ENCODE measurements at places on chromosomes 5 and 9.

DNA sequence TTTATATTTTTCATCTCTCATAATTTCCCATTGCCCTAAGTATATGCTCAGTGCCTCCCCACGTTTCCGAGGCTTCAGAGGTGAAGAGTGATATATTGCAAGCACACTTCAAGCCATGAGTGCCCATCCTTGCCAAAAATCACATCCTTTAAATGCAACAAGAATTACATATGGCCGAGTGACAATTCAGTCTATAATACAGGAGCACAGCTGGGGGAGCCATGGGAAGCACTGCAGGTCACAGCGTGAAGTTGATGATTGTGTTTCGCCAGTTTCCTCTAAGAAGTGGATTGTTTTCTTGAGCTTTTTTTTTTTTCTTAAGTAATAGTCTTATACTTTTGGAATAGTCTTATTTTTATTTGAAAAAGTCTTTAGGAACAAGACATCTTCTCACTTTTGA is 61.1 kb downstream of the MTRR start:
- no peak for DNase-seq

GRCh38 chr5:73030531-73030930 is 74.7 kb downstream of the FCHO2 start:
- no peak for DNase-seq

DNA sequence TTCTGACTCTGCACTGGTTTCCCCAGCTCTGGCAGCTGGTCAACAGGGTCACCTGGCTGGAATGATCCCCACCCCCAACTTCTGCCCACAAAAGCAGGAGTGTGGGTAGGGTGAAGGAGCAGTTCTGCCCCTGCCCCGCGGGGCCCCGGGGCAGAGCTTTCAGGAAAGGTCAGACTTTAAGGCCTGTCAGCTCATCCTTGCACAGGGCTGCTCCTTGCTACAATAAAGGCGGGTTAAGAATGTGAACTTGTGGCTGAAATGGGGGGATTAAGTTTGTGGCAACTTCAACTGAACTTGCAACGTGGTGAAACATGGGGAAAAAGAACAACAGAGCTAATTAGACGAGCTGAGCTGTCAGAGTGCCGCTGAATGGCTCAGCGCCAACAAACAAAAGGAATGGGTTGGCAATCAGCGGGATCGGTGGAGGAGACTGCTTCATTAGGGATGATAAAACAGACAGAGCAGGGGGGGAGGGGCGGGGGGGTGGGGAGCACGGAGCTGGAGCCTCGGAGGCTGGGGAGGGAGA is 50.8 kb downstream of the CRB2 start:
- DNase-seq = no peak

DNA sequence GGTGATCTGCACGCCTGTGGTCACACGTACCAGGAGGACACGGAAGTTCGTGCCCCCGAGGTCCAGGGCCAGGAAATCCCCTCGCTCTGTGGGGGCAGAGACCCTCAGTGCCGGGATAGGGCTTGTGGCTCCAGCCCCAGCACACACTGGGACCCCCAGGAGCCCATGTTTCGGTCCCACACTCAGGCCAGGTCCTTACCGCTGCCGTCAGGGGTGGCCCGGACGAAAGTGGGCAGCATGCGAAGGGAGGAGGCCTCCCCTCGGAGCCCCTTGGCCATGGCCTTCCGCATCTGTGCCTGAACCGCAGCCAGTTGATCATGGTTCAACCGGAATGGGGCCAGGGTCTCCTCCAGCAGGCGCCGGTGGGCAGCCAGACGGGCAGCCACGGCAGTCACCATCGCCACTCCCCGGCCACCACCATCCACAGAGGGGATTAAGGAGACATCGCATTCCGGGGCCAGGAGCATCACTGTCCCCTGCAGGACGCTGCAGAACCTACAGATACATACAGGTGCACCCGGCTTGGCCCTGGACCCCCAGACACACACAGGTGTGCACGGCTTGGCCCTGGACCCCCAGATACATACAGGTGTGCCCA is 11.8 kb downstream of the HK3 start:
- no peak for DNase-seq

- DNase-seq = no peak
These were observed 521.3 kb upstream of the TRPC7 start for GRCh38 chr5:136886608-136887007.

DNA sequence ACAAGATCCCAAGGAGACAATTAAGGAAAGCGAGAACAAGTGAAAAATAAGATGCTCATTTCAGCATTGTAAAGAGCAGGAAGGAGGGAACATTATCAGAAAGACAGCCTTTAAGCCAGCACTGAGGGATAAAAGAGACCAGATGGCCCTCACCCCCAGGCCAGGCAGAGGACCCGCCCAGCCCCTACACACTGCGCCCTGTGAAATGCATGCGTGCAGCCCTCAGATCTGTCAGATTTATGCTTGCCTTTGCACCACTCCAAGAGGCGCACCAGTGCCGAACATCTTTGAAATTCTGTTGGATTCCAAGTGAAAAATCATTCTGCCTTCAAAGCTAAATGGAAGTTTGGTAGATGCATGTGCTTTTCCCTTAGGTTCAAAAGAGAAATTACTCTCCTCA is 378.0 kb downstream of the MLLT3 start:
- DNase-seq = peak; percentile 42

GRCh38 chr5:62283861-62284260 is 22.1 kb upstream of the KIF2A start:
- DNase-seq = no peak

DNA sequence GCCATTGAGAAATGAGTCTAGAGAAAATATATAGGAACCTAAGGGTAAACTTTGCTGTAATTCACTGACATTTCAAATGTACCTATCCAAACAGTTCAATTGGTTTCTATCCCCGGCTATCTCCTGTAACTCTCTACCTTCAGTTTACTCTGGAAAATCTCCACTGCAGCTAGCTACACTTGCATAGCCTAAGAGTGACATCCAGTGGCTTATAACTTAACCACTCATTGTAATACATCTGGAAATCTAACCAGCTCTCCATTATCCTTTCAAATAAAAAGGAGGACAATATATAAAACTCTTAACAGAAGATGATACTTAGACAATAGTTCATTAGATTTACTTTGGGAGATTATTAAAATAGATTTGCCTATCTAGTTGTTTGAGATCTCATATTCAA is 35.3 kb upstream of the SPDL1 start:
- no peak for DNase-seq

- no peak for DNase-seq
These were observed 250.3 kb downstream of the TMEM232 start for GRCh38 chr5:110476164-110476563.

DNA sequence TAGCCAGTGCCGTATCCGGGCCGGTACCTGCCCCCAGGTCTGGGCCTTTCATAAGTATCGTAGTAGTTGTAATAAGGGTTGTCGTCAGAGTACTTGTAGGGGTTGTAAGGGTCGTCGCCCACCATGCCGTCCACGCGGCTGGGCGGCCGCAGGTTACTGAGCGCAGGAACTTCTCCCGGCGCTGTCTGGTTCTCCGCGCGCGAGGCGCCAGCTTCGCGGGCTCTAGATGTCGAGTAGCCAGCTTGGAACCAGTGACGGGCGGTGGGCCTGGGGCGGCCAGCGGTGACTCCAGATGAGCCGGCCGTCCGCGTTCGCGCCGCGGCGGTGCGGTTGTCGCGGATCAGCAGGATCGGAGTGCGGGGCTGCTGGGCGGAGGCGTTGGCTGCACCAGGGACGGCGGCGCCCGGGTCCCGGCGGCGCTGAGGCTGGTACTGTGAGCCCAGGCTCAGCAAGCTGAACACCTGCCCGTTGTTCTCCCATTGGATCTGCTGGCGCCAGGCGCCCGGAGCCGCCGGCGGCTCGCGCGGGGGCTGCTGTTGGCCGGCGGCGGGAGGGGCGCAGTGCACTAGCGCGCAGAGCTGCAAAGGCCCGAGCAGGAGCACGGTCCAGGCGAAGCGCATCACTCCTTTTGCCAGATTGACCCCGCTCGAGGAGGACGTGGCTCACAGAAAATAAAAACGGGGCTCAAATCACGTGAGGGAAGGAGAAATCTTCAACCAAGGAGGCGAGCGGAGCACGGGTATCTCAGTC is 518 bp downstream of the LOX start:
- peak; percentile 67 for DNase-seq

GRCh38 chr9:133786371-133786753 is 48.2 kb upstream of the SARDH start:
- DNase-seq = no peak

GRCh38 chr5:27995867-27996266 is 957.5 kb upstream of the CDH9 start:
- no peak for DNase-seq

DNA sequence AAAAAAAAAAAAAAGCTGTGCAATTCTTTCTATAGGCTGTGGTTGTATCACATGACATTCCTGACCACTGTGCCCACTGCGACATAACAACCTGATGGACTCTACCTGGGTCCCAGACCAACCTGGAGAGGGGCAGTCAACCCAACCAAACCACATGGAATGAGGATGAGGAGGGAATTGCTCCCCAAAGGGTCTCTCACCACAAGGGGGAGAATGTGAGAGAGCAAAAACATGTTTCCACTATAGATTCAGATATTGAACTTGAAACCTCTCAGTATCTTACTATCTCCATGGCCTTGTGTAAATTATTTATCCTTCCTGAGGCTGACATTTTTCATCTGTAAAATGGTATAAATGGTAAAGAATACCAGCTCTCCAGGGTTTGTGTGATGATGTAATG is 66.9 kb upstream of the SV2C start:
- DNase-seq = no peak

- DNase-seq = no peak
These were observed 21.6 kb downstream of the SH3TC2 start for GRCh38 chr5:149041242-149041641.

GRCh38 chr5:111447099-111447498 is 65.2 kb downstream of the STARD4 start:
- DNase-seq = no peak

DNA sequence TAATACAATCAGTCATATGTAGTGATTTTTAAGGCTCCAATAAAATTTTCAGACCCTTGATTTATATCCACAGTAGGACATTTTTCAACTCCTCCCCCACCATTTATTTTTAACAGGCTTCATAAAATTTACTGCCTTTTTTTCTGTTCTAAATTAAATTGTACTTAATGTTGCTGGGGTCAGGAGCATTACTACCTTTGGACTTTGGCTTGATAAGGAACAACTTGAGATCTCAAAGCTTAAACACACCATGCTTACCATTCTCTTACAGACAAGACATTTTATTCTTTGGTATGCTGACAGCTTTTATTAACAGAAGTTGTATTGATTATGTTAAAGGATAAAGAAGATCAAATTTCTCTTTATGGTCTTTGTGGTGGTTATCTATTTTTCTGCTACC is 30.5 kb downstream of the TRPM3 start:
- no peak for DNase-seq

DNA sequence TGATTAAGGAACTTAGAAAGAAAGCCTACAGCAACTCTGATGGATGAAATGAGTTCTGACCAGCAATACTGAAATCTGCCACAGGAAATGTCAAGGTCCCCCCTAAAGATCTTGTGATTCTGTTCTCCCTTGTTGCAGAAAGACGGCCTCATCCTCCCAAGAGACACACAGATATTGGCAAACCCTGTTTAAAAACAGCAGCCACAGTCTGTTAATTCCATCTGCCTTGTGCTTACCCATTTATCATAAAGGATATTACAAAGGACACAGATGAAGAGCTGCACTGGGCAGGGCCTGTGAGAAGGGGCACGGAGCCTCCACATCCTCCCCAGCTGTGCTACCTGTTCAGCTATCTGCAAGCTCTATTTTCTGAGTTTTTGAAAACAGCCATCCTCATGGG is 15.2 kb downstream of the RAPGEF1 start:
- no peak for DNase-seq

- peak; percentile 45 for DNase-seq
These were observed 2.2 kb downstream of the DNAJB5 start for GRCh38 chr9:34991607-34992375.

DNA sequence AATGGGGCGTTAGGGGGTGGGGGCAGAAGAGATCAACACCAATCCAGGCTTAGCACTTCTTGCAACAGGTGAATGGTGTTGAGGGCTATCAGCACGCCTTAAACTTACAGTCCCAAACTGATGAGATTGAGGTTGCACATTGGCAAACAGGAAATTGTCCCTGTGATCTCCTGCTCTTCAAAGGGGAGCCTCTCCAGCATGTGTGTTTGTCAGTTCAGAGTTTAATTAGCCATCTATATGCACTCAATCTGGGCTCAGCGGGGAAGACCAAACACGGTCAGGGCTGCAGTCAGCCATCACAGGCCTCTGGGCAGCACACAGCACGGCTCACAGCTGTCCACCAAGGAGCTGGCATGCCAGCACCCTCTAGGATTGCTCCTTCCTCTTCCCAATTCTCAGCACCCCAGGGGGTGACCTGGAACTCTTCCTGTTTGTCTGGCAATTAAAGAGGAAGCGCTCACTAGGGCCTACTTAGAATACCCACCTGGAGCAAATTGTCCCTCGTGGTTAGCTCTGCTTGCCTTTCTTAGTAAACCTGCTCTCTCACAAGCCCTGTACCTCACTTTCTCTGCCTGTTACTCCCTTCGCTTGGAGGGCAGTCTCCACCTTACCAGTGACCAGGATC is 217.4 kb downstream of the SLIT3 start:
- no peak for DNase-seq

DNA sequence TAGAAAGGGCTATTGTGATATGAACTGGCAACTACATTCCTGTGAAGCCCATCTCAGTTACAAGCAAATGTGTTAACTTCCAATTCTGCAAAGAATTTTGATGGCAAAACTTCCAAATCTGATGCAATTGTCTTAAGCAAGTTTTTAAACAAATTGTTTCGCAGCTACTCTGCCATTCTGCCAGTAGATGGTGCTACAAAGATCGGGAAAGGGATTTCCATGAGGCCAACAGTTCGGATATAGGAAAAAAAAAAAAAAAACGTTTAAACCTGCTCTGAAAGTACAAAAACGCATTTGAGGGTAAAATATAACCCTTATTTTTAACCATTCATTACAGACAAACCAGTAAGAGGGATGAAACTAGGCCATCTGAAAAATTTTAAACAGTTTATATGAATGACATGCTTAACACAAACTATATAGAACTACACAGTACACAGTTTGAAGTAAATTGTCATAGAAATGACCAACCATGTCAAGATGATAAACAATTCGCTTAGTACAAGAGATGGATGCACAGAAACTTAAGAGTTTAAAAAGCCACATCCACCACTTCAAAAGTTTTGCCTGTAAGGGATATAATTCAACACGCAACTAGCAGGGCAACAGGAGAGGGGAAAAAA is 2.2 kb downstream of the HNRNPA0 start:
- DNase-seq = no peak

- DNase-seq = no peak
These were observed 2.9 kb downstream of the SV2C start for GRCh38 chr5:76086095-76086494.

DNA sequence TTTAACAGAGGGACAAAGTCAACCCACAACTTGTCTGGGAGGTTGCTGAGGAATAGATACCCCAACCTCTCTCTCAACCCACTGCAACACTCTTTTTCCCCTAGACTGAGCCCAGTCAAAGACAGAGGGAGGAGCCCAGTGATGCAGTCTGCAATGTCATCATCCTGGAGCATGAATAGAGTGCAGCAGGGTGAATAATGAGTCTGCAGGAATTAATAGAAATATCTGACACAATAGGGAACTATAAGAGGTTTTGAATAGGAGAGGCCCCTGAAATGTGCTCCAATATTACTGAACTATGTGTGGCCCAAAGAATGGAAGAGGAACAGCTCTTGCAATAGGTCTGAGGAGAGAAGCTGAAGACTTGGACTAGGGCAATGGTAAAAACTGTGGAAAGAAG is 59.1 kb downstream of the PDCD1LG2 start:
- no peak for DNase-seq

- peak; percentile 30 for DNase-seq
These were observed 10.0 kb upstream of the C5 start for GRCh38 chr9:121059998-121060636.
